ENCODE measurements at places on chromosomes 11 and 22.

DNA sequence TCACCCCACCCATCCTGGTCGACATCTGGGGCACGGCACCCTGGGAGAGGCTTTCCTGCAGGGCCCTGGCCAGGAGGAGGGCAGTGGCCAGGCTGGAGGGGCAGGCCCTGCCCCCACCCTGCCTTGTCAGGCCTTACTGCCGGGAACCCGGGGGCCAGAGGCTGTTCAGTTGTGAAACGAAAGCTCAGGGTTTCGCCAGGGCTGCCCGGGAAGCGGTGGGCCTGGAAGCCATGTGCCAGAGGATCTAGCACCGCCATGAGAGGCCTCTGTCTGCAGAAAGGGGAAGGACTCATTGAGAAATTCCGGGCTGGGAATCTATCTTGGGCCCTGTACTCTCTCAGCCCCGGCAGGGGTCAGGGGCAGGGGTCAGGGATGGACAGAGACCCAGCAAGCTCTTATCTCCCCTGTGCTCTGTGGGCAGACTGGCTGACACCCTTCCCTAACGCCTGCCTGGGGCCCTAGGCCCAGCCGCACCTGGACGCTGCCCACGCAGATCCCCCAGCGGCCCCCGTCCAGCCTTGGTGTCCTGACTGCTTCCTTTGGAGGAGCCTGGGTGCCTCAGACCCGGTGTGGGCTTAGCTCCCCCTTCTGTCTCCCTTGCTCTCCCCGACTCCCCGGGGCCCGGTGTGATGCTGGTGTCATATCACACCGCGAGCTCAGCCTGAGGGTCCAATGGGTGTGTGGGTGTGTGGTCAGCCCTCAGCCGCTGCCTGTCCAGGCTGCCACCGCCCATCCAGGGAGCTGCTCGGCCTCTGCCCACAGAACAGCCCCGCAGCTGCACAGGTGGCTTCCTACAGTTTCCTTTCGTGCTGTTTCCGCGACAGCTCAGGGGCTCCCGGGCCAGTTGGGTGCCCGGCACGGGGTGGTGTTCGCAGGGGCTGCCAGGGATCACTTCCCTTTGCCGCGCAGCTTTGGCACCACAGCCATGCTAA, 6.5 kb downstream of the PIM3 start:
- DNase-seq: no peak

DNA sequence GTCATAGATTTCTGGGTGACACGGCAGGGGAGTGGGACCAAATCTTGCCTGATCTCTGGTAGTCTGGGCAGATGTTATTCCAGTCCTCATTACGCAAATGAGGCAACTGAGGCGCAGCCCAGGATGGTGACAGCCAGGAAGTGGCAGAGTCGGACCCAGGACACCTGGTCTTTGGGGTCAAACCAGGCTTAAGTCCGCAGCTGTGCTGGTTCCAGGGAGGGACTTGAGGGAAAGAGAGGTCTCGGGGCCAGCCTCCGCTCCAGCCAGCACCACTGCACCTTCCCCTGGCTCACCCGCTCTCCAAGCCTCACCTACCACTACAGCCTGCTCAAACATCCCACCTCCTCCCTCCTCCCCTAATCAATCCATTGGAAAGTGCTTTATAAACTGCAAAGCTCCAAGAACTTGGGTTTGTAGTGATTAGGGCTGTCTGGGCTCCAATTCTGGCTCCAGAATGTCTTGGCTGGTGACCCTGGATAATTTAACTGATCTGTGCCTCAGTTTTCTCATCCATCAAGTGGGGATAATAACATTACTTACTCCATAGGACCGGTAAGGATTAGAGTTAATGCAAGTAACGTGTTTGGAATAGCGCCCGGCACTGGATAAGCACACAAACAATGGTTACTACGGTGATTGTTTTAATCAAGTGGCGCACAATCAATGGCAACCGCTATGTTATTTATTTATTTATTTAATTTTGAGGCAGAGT, 526 bp upstream of the PNPLA5 start:
- no peak for DNase-seq

GRCh38 chr22:50624347-50625130, 3.4 kb downstream of the ARSA start:
- DNase-seq: no peak

GRCh38 chr11:61120706-61121191, 18.5 kb downstream of the CD5 start:
- DNase-seq: no peak

DNA sequence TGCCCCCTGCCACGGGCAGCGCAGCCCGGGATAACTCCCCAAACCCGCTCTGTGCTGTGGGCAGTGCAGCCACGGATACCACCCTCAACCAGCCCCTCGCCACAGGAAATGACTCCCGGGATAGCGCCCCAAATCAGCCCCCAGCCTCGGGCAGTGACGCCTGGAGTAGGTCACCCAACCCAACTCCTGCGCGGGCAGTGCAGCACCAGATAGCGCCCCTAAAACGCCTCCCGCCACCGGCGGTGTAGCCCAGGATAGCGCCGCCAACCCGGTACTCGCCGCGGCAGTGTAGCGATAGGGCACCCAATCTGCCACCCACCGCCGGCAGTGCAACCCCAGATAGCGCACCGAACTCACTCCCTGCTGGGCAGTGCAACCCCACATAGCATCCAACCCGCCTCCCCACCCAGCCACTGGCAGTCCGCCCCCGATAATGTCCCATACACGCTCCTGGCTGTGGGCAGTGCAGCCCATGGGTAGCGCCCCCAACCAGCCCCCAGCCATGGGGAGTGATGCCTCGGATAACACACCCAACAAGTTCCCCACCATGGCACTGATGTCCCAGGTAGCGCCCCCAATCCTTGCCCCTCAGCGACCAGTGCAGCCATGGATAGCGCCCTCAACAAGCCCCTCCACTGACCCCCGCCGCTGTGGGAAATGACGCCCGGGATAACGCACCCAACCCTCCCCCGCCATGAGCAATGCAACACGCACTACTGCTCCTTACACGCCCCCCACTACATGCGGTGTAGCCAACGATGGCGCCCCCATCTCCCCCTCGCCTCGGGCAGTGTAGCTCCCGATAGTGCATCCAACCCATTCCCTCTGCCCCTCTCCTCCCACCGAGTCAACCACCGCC, 1.5 kb downstream of the RFPL2 start:
- no peak for DNase-seq

DNA sequence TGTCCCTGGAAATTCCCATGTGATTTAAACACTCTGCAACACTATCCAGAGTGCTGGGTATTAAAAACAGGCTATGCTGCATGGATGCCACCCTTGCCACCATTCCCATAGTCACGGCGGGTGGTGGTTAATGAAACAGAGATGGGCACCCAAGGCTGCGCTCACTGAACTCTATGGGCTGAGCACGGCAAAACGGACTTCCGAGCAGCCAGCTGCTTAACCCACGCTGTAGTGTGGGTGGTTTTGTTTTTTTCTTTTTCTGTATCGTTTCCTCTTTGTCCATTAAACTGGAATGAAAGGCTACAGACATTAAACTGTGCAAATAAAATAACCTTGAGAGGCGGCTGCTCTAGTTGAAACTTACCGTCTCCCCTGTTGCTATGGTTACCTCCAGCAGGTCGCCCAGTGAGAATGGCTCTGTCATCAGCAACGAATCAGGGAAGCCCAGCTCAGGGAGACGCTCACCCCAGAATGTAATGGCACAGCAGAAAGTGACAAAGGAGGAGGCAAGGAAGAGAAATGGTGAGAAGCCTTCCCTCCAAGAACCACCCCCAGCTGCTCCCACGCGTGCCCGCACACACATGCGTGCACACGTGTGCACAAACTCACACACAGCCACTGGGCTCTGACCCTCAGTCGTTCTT, 102.1 kb downstream of the C11orf91 start:
- DNase-seq: peak; percentile 38

DNA sequence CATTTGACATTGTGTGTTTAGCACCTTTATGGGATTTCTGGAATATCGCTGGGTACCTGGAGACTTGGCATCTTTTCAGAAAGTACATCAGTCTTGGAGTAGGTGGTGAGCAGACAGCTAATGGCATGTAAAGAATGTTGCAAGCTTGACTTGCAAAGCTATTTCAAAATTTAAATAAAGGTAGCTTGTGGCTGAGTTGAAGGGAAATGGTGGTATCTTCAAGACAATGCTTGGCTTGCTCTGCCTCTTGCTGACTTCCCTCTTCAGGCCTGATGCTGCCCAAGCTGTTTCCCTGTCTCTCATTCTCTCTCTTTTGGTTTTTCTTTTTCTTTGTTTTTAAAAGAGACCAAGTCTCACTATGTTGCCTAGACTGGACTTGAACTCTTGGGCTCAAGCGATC, 13.2 kb downstream of the ZNRF3 start:
- DNase-seq: no peak

DNA sequence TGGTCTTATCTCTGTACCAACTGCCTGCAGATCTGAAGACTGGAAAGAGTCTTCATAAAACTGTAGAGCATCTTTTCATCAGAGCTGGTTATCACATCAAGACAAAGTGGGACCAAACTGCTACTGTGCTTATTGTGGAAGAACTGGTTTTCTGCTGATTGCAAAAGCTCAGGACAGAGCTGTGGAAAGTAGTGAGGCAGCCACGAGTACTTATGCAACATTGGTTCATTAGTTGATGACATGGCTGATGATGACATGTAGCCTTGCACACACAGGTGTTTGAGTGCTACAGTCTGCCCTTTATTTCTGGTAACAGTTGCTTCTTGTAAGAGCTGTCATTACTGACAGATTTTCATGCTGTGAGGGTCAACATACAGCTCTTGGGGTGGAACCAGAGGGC, 185.4 kb upstream of the GUCY1A2 start:
- no peak for DNase-seq

GRCh38 chr11:11140510-11140909, 212.5 kb downstream of the CSNK2A3 start:
- no peak for DNase-seq

DNA sequence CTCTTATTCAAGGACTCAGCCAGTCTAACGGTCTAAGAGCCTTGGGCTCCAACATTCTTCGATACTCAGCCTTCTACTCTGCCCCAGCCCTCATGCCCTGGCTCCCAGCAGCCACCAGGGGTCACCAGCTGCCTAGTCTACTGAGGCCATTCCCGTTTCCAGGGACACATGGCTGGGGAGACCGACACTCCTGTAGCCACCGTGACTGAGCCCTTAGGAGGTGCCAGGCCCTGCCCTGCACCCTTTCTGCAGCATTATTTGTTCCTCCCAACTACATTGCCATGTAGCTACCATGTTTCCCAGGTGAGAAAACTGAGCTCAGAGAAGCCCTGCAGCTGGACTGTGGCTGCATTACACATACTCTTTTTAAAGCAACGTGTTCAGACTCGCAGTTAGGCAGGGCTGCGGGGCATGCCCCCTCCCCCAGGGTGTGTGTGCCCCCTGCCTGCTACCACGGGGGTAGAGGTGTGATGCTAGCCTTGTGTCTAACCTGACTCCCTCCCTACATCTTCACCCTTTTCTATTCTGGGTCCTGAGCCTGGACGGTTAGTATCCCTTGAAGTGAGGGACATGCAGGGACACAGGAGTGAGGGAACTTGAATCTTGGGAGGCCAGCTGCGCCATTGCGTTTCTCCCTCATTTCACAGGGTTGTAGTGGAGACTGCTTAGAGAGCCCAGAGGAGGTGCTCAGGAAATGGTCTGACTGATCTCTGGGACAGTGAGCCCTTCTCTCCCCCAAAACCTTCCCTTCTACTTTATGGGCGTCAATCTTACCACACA, 17.5 kb downstream of the ATG16L2 start:
- DNase-seq: peak; percentile 74

GRCh38 chr22:35266277-35266676, 9.0 kb downstream of the HMGXB4 start:
- DNase-seq: no peak

GRCh38 chr22:23086787-23087186, 16.5 kb downstream of the GNAZ start:
- DNase-seq: no peak

- DNase-seq: no peak
Measured at GRCh38 chr11:78469896-78470295, 52.3 kb upstream of the GAB2 start.

DNA sequence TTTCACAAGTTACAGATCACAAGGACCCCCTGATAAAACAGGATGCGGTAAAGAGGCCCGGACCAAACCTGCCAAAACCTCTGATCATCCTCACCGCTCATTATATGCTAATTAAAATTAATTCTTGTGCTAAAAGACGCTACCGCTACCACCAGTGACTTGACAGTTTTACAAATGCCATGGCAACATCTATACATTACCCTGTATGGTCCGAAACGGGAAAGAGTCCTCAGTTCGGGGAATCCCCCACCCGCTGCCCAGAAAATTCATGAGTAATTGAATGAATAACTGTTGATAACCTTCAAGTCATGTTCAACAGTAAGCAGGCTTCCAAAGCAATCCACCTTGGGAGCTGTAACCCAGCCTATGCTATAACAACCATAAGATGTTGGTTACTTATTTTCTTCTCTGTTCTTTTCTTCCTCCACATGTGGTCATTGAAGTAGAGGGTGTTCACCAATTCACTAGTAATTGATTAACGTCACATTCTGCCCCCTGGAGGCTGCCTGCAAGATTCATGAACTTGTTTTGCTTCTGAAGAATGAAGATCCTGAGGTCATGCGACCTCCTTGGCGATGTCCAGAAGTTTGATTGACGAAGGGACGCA, 20.6 kb downstream of the APOBEC3H start:
- DNase-seq: no peak

DNA sequence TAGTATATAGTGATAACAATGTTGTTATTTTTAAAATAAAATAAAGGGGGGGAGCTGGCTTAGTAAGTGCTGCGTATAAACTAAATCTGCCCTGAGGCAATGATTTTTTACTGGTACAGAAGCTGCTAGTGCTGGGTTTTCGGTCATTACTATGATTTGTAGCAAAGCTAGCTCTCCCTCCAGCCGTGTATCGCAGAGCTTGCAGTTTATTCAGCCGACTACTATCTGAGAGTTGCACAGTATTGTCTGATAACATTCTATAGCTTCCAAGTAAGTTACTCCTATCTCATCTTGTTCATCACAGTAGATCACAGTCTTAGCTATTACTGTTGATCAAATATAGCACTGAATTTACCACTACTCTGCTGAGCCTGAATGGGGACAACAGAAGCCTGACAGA, 805.5 kb upstream of the ARHGAP42 start:
- no peak for DNase-seq

- DNase-seq: no peak
Measured at GRCh38 chr11:115578275-115578674, 74.1 kb upstream of the CADM1 start.

DNA sequence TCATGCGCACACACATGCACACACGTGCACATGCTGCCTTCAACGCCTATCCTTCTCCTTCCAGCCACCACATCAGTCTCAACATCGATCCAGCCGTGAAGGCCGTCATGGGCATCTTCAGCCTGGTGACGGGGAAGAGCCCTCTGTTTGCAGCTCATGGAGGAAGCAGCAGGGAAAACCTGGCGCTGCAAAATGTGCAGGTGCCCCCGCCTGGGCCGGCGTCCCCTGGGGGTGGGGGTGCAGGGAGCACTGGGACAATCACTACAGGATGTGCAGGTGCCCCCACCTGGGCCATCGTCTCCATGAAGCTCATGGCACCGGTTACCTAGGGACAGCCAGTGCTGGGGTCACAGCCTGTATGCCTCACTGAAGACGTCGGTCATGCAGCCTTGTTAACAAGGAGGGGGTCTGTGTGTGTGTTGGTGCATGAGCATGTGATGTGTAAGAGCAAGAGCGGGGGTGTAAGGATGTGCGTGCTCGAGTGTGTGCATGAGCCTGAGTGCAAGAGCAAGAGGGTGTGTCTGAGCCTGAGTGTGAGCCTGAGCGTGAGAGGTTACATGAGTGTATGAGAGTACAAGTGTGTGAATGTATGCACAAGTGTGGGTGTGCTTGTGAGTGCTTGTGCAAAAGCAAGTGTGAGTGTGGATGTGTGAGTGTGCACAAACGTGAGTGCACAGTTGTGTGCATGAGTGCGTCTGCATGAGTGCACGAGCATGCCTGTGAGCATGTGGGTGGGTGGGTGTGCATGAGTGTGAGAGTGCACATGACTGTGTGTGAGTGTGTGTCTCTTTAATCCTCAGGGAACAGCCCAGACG, 31.5 kb downstream of the NADSYN1 start:
- no peak for DNase-seq

Measured in hippocampal formation (tissue), 2 donors.